ENCODE measurements at places on chromosomes 3 and 15. TPM values are rescaled to one million over a fixed set of nuclear protein-coding genes. Genes with fewer than 3 reads are reported as not detected.

TBL1XR1 gene
- 184 TPM for total RNA-seq

DNA sequence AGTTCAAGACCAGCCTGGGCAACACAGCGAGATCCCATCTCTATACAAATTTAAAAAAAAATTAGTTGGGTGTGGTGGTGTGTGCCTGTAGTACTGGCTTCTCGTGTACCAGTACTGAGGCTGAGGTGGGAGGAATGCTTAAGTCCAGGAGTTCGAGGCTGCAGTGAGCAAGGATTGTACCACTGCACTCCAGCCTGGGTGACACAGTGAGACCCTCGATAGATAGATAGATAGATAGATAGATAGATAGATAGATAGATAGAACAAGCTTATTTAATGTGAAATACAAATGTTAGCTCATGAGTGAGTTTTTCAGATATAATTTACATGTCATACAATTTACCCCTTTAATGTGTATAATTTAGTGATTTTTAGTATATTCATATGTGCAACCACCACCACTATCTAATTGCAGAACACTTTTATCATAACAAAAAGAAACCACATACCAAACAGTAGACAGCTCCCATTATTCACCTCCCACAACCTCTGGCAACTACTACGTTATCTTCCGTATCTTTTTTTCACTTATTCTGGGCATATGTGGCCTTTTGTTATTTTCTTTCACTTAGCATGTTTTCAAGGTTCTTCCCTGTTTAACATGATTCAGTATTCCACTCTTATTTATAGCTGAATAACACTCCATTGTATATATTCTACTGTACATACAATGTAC is 13.1 kb upstream of the PRRT3 start:
- no peak for DNase-seq

DNA sequence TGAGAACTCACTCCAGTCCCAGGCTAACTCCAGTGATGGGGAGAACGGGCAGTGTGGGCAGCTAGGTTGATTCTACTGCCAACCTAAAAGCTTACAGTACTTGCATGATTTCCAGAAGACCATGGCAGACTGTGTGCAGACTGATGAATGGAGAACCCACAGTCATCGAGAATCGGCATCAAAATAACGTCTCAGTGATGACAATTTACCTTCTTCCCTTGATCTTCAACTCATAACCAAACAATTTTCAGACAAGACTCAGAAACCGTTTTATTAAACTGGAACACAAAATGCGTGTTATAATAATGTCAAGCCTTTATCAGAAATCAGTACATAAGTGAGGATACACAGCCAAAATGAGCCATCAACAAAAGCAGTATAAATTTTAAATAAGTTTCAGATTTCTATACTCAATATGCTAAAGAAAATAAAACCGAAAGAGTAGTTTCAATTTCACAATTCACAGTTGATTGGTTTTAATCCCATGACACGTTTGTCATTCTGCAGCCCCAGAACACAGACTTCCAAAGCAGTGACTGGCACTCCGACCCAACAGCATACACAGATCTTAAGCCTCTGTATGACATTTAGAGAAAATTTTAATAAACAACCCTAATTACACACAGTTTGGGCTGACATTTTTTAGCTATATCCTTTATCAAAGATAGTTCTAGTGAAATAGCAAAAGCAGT is 54.5 kb downstream of the ZMAT3 start:
- DNase-seq, result no peak

GRCh38 chr3:114743746-114744485 is 403.2 kb downstream of the ZBTB20 start:
- DNase-seq, result no peak

DNA sequence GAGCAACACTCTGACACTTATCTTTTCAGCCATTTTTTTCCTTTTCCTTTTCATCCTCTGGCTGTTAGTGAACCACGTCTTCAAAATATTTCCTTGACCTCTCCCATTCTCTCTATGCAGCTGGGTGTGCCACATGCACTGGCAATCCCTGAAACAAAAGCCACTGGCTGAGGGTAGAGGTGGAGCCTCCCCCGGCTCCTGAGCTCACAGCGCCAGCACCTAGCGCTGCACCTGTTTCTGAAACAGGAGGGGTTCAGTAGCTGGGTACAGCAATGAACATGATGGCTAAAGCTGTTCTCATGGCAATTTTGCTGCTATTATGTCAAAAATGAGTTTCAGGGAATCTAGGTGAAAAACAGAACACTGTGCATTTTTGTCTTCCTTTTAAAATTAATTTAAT is 314.7 kb upstream of the ATP10A start:
- DNase-seq, result no peak

KLHL6 gene
- 47.0 TPM for total RNA-seq

DNA sequence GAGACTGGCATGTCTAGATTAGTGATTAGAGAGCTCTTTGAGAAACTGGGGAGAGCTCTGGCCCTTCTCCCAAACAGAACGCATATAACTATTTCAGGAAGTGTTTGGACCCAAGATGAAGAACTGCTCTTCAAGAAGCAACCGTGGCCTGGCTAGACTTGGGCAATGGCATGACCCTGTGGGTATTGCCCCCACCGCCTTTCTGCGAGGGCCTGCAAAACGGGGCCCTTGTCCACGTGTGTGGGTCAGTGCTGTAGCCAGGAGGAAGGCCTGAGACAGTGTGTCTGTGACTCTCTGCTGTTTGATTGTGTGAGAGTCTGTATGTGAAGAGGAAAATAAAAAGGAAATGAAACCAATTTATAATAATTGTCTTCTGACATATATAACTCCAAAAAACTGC is 42.5 kb downstream of the EEFSEC start:
- no peak for DNase-seq

- DNase-seq, result no peak
Measured at GRCh38 chr3:195066441-195066841, 204.5 kb downstream of the XXYLT1 start.

TRIM42 gene
- total RNA-seq, result not detected

NIPA2 gene
- 54.6 TPM for total RNA-seq

DNA sequence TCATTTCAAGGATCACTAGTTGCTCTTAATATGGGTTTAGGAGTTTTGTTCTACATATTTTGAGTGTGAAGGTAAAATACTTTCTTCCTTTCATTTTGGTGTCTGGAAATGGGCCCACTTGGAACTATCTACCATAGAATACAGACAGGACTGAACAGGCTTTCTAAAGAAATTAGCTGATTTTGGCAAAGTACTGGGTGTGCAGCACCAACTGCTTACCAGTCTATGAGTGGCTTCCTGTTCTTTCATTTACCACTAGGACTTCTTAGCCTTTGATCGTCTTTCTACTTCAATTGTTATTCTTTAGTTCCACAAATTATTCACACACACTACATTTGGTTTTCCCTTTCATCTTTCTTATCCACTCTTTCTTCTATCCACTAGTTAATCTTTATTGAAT is 1196.3 kb downstream of the ROBO1 start:
- no peak for DNase-seq

DNA sequence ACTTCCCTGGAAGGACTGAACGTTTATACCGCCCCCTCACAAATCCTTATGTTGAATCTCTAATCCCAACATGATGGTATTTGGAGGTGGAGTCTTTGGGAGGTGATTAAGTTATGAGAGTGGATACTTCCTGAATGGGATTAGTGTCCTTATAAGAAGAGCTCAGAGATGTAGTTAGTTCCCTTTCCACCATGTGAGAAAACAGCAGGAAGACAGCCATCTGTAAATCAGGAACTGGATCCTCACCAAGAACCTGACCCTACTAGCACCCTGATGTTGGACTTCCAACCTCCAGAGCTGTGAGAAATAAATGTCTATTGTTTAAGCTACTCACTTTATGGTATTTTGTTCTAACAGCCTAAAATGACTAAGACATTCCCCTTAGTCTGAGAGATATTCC is 33.3 kb upstream of the SACM1L start:
- no peak for DNase-seq

GRCh38 chr15:90583471-90584252 is 53.9 kb downstream of the CRTC3 start:
- DNase-seq, result no peak

- DNase-seq, result no peak
Measured at GRCh38 chr3:135633078-135633477, 332.4 kb upstream of the PPP2R3A start.

- DNase-seq, result no peak
Measured at GRCh38 chr15:75153087-75153486, 48.6 kb upstream of the C15orf39 start.

- no peak for DNase-seq
Measured at GRCh38 chr3:184683234-184683633, 28.6 kb downstream of the MAGEF1 start.

- DNase-seq, result no peak
Measured at GRCh38 chr3:25654576-25654975, 10.1 kb downstream of the TOP2B start.

BFSP2 gene
- not detected for total RNA-seq

SPINT1 gene
- 6.9 TPM for total RNA-seq

DPPA4 gene
- total RNA-seq, result 1.5 TPM

TMEM158 gene
- total RNA-seq, result not detected

DNA sequence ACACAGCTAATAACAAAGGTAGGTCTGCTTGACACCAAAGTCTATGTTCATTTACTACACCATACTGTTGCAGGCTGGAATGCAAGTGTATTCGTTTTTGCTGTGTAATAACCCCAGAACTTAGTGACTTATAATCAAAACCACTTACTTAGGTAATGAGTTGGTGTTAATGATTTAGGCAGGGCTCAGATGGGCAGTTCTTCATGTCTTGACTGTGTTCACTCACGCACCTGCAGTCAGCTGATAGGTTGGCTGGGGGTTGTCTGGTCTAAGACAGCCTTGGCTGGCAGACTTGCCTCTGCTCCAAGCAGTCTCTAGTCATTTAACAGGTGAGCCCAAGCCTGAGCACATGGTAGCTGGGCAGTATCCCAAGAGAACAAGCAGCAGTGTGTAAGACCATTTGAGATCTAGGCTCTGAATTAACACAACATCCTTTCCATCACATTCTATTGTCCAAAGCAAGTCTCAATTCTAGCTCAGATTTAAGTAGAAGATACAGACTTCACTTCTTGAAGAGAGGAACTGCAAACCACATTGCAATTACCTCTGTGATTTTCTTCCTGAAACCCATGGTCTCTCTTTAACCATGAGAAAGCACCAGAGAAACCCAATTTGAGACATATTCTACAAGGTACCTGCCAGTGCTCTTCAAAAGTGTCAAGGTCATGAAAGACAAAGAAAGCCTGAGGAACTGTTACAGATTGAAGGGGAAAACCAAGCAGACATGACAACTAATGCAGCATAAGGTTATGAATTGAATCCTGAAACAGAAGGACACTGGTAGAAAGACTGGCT is 13.3 kb upstream of the DCLK3 start:
- DNase-seq, result no peak

GPR171 gene
- 31.2 TPM for total RNA-seq

OR5K2 gene
- total RNA-seq, result not detected

KCNAB1 gene
- not detected for total RNA-seq

GRCh38 chr3:155753038-155753639 is 8.3 kb upstream of the PLCH1 start:
- no peak for DNase-seq

CSPG4 gene
- total RNA-seq, result not detected

DNA sequence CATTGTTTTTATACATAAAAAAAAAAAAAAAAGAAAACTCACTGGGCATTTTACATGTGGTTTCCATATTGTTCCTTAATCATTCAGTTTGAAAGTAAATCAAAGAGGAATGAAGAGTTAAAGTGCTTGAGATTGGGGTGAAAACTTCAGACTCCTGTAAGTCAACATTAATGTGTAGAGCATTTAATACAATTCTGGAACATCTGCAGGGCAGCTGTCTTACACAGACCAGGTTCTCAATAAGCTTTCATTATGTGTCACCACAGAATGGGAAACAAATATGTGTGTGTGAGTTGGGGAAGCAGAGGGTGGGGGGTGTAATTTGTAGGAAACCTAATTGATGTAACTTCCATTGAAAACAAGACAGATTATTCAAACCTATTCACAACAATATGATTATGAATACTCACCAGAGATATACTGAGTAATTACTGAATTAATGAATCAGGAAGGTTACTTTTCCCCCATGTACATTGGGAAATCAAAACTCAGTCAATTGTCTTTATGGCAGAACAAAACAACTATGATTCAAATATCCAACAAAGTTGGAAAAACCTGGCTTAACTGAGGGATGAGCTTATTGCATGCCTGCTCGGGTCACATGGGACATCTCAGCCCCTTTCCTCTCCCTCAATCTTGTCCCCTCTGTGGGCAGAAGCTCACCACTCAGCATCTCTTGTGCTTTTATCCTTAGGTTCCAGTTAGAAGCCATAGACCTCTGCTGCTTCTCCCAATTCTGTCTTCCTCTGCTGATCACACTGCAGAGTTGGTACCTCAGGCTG is 281.2 kb upstream of the THBS1 start:
- DNase-seq, result no peak

- DNase-seq, result no peak
Measured at GRCh38 chr15:53884441-53884840, 93.8 kb upstream of the UNC13C start.

GRCh38 chr15:59052915-59053407 is 52.0 kb upstream of the CCNB2 start:
- no peak for DNase-seq

DNA sequence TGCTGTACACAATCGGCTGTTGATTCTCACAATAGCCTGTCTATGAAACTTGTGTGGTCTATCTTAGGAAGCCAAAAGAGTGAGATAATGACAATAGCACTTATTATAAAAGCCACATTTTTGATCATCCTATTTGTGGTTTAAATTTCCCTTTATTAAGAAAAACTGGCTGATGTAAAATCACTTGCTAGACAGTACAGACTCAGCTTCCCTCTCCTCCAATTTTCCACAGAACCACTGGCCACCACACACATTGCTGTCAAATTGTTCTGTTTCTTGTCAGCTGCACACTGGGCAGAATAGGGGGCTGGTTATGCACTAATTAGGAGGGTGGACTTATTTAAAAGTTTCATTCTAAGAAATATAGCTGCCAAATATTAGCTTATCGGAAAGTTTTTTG is 425.9 kb downstream of the EPHA3 start:
- DNase-seq, result no peak

GRCh38 chr3:129240436-129240835 is 9.0 kb upstream of the COPG1 start:
- DNase-seq, result no peak

DNA sequence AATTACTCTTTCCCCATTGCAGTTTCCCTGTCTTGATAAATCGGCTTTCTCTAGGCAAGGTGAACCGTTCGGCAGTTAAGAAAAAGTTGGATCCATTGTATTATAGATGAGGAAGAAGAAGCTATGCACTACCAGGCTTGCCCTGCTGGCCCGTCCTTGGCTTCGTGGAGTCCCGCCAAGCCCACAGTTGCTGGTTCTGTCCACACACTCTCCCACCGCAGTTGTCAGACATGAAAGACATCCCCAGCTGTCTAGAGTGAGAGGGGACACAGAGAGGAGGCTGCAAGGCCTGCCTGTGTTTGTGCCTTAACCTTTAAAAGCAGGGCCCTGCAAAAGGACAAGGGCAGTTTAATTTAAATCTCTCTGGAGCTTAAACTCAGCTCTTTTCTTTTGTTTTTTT is 47.2 kb upstream of the PLCL2 start:
- no peak for DNase-seq

DPPA2 gene
- total RNA-seq, result not detected

Data from activated naive CD4-positive, alpha-beta T cell treated with anti-CD3 and anti-CD28 coated beads, Interleukin-2, amount 50 U/mL, for 72 hours (primary cell).